ENCODE measurements at places on chromosomes 12 and 14. TPM values are rescaled to one million over a fixed set of nuclear protein-coding genes. Genes with fewer than 3 reads are reported as not detected.
A peak's percentile ranks its signal among the peaks of the same experiment; 100 is the strongest.

KRT73 gene
- total RNA-seq: not detected

OTX2 gene
- total RNA-seq: not detected

HPD gene
- 138 TPM for total RNA-seq

SELPLG gene
- not detected for total RNA-seq

ADAM21 gene
- 0.07 TPM for total RNA-seq

RPGRIP1 gene
- total RNA-seq: 0.13 TPM

RFC5 gene
- 66.2 TPM for total RNA-seq

MANSC4 gene
- total RNA-seq: not detected

TAS2R43 gene
- not detected for total RNA-seq

SLC4A8 gene
- 0.07 TPM for total RNA-seq

ANO2 gene
- not detected for total RNA-seq

AMN1 gene
- total RNA-seq: 11.3 TPM

DNA sequence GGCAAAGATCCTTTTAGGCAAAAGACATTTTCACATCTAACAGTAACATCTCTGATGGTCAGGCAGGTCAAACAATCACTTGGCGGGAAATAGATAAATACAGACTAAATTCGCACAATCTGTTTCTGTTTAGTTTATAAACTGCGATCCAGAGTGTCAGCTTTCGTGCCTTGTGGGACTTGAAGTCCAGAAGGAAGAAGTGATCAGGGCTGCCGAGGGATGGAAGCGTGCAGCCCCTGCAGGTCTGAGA lies 245 bp upstream of the BRMS1L start:
- DNase-seq: no peak

DNA sequence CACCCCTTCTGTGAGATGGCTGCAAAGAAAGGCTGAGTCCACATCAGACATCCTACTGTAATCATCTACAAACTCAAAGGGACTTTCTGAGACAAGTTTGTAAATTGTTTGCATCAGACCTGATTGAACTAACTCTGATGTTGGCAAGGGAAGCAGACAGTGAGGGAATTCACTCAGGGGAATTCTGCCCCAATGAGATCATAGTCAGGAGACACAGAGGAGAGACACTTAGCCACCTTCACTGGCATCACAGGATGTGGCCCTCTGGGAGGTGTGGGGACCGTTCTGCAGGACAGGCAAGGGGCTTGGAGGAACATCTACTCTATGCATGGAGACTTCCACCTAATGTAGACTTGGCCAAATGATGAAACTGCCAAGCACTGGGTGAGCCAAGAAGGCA lies 70.7 kb upstream of the DDX11 start:
- DNase-seq: no peak

- no peak for DNase-seq
Observed at GRCh38 chr14:74503291-74503937, 9.8 kb downstream of the ISCA2 start.

DNA sequence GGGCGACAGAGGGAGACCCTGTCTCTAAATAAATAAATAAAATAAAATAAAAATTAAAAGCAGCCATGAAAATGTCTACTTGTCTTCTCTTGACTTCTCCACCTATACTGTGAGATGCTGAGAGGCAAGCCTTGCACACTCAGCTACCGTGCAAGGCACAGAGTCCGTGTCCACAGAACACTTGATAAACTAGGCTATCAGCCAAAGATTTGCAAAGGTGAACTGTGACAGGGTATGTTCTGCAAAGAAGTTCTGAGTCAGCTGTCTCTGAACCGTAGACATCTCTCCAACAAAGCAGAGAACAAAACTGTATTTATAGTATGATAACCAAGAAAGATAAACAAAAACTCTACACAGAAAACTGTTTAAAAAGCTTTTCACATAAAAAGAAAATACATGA lies 35.5 kb downstream of the STXBP6 start:
- DNase-seq: peak; percentile 41

DNA sequence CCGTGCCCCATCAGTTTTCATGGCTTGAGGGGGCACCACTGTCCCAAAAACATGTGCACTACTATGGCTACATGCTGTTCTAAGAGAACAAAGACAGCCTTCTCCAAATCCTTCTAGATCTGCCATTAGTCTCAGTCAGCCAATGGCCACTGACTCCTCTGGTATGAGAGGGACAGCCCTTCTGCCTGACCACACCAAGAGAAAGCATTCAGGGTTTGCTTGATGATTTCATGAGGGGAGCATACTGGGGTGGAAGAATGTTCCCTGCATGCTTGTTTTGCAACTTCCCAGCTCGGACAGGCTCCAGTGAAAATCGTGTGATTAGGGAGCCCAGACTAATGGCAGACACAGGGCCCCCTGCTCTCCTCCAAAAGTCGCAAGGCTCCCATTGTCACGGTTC lies 199.6 kb upstream of the ALG10B start:
- no peak for DNase-seq

GRCh38 chr12:65867394-65867793 lies 43.1 kb downstream of the HMGA2 start:
- DNase-seq: no peak

DNA sequence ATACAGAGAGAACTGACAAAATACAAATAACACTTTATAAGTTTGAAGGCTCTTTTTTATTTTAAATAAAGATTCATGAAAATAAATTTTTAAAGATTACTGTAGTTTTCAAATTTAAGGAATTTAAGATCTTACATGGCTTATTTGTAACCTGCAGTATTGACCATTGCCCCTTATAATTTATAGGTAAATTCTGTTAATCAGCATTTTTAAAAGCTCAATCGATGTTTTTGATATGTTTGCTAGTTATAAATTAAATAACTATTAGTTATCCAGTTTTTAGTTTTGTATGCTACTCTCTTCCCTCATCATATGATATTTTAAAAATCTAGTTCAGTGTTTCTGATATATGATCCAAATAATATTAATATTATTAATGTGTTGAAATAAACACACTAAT lies 109.9 kb downstream of the MON2 start:
- no peak for DNase-seq

- DNase-seq: no peak
Observed at GRCh38 chr12:128190614-128191013, 76.4 kb upstream of the TMEM132C start.

DNA sequence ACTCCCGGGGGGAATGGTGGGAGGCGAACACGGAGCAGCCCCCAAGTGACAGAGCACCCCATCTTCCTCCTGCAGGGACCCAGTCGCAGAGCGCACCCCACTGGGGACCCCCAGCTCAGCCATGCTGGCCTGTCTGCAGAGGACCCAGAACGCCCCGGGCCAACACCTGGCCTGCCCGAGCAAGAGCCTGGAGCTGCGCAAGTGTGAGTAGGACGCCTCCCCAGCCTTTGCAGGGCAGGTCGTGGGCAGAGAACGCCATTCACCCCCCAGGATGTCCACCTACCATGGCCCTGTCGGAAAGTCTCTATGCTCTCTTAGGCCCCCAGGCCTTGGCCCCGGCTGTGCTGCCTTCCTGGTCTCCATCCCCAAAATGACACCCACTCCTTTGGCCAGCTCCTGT lies 30.4 kb downstream of the FAM222A start:
- DNase-seq: no peak

DNA sequence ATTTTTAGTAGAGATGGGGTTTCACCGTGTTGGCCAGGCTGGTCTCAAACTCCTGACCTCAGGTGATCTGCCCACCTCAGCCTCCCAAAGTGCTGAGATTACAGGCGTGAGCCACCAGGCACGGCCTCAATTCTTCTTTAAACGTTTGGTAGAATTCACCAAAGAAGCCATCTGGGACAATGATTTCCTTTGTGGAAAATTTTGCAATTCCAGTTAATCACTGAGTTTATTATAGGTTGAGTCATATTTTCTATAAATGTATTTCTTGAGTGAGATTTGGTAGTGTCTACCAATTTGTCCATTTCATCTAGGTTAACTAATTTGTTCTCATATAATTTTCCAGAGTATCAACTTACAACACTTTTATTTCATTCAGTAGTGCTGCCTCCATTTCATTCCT lies 683.9 kb upstream of the TMEM132C start:
- no peak for DNase-seq

DNA sequence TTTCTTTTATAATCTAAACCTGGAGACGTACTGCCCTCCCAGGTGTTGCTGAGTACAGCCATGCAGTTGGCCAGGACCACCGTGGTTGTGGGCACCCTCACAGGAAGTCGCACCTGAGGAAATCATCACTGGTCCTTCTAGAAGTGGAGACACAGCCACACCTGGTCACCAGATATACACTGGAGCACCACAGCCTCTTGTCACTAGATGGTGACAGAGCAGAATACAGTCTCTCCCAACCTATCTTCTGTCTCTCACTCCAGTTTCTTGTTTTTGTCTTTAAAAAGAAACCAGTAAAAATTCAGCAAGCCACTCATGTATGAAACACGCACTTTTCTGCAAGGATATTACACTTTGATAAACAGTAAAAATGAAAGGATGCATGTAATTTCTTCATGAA lies 43.1 kb upstream of the GPHB5 start:
- DNase-seq: no peak

GRCh38 chr14:59246566-59246965 lies 58.1 kb downstream of the DAAM1 start:
- DNase-seq: no peak

DNA sequence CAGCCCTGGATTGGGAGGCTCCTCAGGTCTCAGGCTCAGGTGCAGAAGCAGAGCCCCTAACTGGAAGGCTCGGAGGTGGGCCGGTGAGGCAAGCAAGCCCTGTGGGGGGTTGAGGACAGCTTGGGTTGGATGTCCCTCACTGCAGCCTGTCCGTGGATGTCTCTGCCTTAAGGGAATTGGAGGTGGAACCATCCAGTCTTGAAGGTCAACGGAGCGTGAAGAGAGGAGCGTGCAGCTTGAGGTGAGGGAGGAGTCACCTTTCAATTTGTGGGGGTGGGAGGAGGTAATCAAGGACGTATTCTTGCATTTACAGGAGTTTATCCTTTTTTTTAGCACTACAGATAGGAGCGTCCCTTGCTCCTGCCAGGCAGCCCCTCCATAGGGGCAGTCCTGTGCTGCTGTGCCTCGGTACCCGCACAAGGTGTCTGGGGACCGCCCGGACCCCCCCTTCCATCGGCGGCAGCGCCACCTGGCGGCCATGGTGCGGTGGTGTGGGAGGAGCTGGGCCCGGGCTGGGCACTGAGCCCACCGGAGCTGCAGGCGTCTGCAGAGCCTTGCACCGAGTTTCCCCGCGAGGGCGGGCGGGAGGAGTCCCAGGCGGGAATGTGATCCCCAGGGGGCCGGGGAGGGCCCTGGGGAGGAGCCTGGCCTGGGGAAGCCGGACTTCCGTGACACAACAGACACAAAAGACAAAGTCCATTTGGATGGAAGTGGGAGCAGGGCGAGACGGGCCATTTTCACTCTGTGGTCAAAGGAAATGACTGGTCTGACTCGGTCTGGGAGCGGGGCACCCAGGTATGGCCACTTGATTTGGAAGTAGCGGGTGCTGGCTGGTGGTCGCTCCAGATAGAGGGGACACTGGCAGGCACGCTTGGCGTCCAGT lies 864 bp downstream of the DNAJC22 start:
- DNase-seq: peak; percentile 95

GRCh38 chr12:13171921-13172859 lies 24.3 kb upstream of the EMP1 start:
- DNase-seq: no peak

- no peak for DNase-seq
Observed at GRCh38 chr14:68548194-68549076, 244.4 kb downstream of the ZFP36L1 start.

GRCh38 chr12:89427508-89428156 lies 75.3 kb upstream of the DUSP6 start:
- no peak for DNase-seq

- no peak for DNase-seq
Observed at GRCh38 chr12:65821336-65821735, 2.9 kb upstream of the HMGA2 start.

DNA sequence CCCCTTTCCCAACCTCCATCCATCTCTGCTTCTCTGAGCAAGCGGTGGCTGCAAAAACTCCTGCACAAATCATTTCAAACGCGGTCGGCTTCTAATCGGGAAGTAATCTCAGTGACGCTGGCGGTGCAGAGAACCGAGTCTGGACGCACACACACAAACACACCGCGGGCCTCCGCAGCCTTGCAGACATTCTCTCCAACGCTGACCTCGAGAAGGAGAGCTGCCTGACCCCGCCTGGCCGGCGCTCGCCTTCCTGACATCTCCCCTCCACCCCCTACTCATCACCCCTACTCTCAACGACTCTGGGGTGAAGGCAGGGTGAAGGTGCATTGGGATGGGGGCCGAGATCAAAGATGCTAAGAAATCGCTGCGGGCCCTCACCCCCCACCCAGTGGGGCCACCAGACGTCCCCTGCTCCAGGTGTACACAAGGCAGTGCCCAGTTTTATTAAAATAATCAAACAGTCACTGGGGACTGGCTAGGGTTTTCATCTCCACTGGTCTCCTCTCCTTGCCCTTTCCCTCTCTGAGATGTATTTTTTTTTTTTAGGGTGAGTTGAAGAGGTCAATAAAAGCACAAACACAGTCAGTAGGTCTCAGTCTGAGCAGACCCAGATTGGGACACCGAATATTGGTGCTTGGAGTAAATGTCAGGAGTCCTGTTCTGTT lies 506 bp upstream of the TBX5 start:
- no peak for DNase-seq

- no peak for DNase-seq
Observed at GRCh38 chr12:991350-992333, 619 bp downstream of the ERC1 start.
